Hypothalamus (tissue), 51 donors: ENCODE measurements at places on chromosomes 12 and 14.

- DNase-seq: no peak
These were observed 824 bp downstream of the DDX55 start for GRCh38 chr12:123602651-123603195.

DNA sequence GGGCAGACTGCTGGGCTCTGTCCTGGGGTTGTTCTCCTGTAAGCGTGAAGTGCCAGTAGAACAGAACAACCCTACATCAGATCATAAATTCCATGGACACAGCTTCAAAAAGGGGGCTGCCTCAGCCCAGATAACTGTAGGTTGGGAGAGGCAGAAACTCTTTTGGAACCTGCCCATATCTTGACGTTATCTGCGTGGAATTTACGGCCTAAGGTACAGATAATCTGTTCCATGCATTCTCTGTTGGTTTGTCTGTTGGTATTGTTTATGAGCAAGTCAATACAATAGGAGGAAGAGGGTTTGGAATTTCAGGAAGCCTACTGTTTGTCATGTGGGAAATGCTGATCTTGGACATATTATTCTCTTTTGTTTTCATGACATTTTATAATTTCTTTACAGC, 36.7 kb downstream of the SLC25A47 start:
- DNase-seq: no peak

DNA sequence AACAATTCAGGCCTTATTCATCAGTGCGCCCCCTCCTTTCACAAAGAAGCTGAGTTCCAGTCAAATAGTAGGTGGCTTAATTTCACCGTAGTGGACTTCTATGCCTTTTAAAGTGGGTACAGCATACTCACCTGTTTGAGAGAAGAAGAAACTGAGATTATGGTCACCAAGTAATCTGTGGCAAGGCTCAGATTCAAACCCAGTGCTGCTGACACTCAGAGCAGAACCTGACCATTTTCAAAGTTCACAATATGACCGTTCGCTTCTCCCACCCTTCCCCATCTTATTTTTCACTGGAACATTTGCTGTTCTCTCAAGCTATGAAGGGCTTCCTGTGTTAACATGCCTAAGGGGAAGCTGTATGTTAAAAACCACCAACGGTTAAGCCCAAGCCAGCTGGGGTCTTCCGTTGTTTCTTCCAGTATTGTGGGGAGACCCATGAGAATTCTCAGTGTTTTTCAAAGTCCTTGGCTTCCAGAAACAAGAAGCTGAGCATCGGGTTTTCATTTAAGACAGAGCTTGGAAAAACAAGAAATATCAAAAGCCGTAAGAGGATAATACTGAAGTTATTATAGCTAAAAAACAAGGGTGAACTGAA, 6.1 kb upstream of the PSMA6 start:
- DNase-seq: no peak

DNA sequence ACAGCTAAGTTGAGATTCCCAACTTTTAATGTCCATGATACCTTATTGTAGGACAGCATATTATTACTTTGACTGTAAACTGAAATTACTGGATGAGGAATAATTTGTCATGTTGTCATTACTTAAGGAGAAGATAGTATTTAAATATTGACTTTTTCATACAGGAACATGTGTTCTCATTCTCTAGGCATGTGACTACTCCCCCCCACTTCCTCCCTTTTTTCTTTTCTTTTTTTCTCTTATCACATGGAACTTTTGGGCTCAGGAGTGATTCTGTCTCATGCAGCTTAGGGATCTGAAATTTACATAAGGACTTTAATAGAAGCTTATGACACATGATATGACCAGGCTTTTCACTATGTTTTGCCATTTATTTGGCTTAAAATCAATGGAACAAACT, 127.7 kb upstream of the SLCO1C1 start:
- DNase-seq: no peak

DNA sequence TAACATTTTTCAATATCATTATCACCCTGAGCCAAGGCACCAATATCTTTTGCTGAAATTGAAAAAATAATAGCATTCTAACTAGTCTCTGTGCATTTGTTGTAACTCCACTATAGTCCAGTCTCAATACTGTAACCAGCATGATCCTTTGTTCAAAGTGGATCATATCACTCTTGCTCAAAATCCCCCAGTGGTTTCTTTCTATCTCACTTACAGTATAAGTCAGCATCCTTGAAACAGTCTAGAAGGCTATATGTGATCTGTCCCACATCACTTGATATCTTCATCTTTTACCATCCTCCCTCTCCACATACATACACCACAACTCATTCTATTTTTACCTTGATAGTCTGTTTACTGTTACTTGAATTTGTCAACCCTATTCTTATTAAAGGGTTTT, 435.7 kb downstream of the CCER1 start:
- no peak for DNase-seq

GRCh38 chr12:52208424-52209165, 16.8 kb upstream of the KRT80 start:
- DNase-seq: no peak

DNA sequence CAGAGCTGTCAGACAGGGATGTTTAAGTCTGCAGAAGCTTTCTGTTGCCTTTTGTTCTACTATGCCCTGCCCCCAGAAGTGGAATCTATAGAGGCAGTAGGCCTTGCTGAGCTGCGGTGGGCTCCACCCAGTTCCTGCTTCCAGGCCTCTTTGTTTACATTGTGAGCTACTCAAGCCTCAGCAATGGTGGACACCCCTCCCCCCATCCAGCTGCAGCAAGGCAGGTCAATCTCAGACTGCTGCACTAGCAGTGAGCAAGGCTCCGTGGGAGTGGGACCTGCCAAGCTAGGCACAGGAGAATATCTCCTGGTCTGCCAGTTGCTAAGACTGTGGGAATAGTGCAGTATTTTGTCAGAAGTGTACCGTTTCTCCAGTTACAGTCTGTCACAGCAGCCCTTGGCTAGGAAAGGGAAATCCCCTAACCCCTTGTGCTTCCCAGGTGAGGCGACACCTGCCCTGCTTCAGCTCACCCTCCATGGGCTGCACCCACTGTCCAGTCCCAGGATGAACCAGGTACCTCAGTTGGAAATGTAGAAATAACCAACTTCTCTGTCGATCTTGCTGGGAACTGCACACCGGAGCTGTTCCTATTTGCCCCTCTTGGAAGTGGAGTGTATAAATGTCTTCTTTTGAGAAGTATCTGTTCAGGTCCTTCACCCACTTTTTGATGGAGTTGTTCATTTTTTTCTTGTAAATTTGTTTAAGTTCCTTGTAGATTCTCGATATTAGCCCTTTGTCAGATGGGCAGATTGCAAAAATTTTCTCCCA, 213.5 kb upstream of the SLC38A2 start:
- DNase-seq: no peak

GRCh38 chr12:15721316-15722115, 67.7 kb downstream of the EPS8 start:
- no peak for DNase-seq

DNA sequence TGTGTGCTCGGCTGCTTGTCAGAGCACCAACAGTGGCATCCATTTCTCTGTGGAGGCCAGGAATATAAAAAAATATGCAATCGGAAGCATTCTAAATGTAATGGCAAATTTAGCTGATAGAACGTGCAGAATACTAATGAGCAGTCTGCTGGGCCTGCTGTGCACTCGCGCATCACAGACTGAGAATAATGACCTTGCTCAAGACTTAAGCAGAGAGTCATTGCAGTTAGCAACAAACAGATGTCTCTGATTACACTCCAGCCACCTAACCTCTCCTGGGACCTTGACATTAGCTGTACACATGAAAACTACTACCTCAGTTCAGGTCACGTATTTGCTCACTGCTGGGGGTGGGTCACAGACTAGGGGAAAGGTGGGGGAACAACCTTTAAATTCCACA, 269.2 kb upstream of the DAAM1 start:
- no peak for DNase-seq

DNA sequence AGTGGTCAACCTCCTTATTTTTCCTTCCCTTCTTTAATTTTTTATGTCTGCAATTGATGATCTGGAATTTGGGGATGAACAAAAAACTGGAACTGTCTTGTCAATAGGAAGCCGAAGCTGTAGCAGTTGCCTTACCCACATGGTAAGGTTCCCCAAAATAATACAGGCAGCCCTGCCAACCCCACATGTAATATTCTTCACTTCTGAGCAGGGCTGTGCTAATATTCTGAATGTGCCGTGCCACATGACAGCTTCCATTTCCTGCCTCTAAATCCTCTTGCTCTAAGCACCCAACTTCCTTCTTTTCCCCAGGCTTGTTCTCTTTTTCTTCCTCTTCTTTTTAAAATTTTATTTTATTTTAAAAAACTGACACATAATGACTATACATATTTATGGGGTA, 39.6 kb downstream of the GPATCH2L start:
- no peak for DNase-seq

DNA sequence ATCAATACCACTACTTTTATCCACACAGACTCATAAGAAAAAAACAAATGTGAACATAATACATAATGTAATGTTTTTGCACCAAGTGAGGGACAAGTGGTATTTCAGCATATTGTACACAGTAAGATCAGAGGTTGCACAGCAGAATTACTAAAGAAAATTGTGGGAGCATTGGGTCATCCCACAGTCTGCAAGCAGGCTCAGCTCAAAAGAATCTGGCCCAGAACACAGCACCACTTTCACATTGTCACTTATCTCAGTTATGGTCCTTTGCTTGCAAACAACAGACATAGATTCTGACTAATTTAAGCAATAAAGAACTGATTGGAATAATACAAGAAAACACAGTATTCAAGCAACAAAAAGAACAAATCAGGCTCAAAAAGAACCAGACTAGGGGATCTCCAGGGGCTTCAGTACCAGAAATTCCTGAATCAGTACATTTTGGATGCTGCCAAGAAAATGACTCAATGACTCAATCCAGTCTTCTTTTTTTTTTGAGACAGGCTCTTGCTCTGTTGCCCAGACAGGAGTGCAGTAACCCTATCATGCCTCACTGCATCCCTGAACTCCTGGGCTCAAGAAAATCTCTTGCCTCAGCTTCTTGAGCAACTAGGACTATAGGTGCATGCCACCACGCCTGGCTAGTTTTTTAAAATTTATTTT, 42.9 kb upstream of the EEA1 start:
- DNase-seq: no peak

GRCh38 chr12:39824505-39825212, 205.1 kb upstream of the ABCD2 start:
- no peak for DNase-seq

- no peak for DNase-seq
These were observed 250.3 kb downstream of the SPTSSA start for GRCh38 chr14:34211732-34212131.

- DNase-seq: no peak
These were observed 50.9 kb downstream of the KLHL28 start for GRCh38 chr14:44910821-44911220.

DNA sequence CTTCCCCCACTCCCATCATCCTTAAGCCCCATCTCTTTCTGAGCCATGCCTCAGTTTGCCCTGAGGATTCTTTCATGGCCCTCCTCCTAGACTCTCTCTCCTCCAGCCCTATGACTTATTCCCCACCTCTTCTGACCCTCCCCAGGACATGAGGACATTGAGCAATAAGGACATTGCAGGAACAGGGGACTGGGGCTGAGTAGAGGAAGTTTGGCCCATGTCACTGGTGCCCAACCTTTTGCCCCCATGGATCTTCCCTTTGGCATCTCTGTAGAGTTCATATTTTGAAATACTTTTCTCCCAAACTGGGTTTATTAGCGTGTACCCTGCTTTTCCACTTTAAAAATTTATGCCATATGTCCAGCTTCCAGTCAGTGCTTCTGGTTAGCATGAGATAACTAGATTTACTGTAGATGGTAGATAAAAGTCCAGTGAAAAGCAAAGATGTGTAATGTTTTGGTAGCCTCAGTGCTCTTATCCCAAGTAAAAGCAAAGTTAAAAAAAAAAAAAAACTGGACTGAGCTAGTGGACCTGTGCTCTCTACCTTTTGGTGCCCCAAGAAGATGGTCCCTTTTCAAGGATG, 6.1 kb upstream of the LRP1-AS start:
- DNase-seq: no peak

GRCh38 chr14:101256266-101256665, 305.0 kb upstream of the DIO3 start:
- DNase-seq: no peak

- DNase-seq: no peak
These were observed 226.6 kb upstream of the TMTC1 start for GRCh38 chr12:30010071-30011052.

DNA sequence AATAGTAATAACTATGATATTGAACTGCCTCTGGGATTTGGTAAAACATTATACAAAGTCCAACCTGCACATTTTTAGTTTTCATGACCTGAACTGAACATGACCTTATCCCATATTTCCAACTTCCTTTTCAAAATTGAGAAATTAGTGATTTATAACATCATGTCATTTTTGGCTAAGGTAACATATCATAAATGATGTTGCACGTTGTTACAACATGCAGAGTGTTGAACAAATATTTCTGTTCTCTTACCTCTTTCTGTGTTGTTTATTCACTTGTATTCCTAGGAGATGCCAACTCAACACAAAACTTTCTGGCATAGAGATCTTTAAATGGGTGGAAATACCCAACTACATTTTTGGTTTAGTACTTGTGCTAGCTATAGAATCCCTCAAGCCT, 496.0 kb downstream of the SLC6A15 start:
- DNase-seq: no peak

DNA sequence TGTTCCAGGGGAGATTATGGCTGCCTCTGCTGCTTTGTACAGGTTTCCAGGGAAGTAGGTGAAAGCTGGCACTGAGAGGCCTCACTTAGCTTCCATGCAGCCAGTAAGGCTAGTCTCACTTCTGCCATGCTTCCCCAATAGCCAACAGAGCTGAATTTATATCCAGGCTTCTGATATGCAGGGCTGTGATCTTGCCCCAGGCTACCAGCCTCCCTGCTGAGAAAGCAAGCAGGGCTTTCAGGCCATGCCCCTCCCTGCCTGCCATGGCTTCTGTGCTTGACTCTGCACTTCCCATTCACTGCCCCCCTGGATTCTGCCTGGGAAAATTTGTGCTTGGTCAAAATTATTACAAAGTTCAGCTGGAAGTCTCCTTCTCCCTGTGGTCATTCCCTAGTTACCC, 302.1 kb upstream of the FBXO33 start:
- no peak for DNase-seq
